AG10803 (cell line): ENCODE measurements at places on chromosomes 6 and 20.

DNA sequence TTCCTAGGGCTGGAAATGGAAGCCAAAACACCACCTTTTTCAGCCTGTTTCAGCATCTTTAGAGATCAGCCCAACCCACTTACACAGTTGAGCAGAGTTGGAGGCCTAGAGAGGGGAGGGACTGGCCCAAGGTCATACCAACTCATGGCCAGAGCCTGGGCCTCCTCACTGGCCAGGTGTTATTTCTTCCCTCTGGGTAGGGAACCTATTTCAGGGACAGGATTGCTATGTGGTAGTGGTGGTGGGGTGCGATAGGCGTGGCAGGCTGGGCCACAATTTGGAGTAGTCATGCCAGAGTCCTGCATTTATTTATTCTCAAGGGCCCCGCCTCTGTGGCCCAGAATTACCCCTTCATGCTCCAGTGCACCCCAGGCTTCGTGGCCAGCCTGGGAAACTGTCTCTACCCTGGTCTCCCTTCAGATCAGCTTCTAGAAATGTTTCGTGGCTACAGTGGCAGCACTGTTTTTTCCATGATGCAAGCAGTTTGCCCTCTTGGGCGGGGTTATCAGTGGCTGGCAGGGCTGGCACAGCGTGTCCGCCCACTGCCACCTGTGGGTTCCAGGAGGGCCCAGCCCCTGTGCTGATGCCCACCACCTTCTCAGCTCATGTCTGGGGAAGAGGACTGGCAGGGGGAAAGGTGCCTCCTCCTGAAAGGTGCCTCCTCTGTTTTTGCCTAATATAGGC lies 6.2 kb downstream of the VEGFA start:
- no peak for DNase-seq

DNA sequence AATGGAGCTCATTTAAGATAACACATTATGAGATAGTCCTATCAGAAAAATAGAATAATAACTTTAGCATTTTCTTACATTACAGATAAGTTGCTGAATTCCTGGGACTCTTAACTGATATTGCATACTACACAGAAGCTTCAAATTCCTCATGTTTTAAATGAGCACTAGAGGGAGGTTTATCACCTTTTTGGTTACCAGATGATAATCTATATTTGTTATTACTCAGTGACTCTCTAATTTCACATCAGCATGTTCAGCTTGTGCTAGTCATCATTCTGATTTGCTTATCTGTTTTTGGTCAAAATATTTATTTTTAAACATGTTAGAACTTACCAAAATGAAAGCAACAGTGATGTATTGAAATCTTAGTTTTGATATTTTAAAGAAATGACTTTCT lies 20.5 kb upstream of the GJA10 start:
- no peak for DNase-seq

DNA sequence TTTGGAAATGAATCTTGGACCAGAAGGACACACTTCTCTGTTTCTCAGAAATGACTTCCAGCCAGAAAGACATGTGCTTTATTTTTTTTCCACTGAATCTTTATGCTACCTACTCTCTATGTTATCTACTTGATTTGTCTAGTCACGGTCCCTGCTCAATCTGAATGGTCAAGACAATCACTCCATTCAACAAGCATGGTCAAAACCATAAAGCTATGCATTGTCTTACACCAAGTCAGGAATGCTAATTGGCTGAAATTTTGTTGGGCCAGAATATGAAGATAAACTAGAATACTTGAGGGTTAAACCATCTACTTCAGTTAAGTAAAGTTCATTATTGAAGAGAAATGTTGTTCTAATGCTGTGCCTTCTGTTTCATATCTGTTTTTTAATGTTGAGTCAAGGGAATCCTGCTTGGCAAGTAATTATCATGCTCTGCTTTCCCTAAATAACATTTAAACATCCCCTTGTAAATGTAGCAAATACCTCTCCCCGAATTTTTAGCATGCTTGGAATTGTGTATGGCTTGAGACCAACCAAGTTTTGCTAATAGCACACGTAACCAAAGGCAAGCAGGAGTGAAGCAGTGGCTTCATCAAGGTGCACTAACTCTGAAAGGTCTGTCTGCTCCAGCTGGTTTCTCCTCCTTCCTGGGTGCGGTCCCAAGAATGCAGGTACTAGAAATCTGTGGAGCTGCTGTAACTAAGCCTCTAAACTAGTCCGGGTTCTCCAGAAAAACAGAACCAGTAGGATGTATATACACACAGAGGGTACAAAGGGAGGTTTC lies 190.3 kb upstream of the CDYL start:
- no peak for DNase-seq

GRCh38 chr6:35599761-35600658 lies 87.3 kb upstream of the TULP1 start:
- no peak for DNase-seq

GRCh38 chr6:143872201-143872600 lies 7.9 kb downstream of the ZC2HC1B start:
- DNase-seq: no peak

GRCh38 chr6:3882431-3882830 lies 33.3 kb downstream of the FAM50B start:
- no peak for DNase-seq

- no peak for DNase-seq
Measured at GRCh38 chr6:167829513-167829912, 2.8 kb downstream of the AFDN start.

GRCh38 chr20:58901488-58902402 lies 49.2 kb downstream of the GNAS start:
- no peak for DNase-seq

DNA sequence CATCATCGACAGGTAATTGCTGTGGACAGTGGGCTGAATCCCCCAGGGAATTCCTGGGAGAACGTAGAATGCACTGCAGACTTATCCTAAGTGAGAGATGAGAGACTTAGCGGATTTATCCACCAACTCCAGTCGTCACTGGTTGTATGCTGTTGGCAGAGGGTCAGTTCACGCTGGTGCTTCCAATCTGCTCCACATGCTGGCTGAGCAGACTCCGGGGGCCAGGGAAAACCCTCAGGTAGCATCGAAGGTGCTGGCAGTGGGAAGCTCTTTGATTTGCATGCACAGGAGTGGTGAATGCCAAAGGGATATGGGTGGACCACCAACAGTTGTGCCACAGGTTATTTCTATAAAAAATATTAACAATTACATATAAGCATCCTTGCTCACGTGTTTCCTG lies 20.2 kb downstream of the TTLL9 start:
- no peak for DNase-seq

DNA sequence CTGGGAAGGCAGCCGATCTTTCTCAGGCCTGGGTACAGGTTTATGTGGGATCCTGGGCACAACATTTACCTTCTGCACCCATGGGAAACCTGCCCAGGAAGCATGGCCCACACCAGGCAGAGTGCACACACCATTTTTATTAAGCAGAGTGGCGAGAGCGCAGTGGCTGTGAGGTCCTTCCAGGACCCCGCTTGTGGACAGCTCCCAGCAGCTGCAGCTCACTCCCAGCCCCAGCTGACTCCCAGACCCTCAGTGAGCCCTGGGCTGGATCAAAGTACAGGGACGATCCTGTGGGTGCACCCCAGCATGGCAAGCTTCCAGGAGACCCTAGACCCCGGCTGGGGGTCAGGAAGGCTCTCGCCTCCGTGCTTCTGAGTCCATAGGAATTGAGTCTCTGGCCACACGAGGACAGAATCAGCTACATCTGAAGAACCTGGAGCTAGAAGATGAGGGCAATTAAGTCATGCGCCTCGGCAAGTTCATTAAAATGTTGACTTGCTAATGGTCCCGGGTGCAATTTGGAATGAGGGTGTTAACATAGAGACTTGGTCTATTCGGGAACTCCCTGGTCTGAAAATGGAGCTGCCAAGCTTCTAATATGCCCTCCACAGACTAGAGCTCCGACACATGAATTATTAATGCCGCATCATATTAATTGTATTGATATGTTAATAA lies 65.4 kb upstream of the SLCO4A1 start:
- DNase-seq: peak; percentile 11

GRCh38 chr6:7642791-7643190 lies 52.8 kb downstream of the SNRNP48 start:
- DNase-seq: no peak

- DNase-seq: no peak
Measured at GRCh38 chr6:169112483-169113320, 140.9 kb downstream of the THBS2 start.

- DNase-seq: no peak
Measured at GRCh38 chr6:89501222-89501621, 68.3 kb downstream of the ANKRD6 start.

GRCh38 chr20:8720089-8720488 lies 348.8 kb upstream of the PLCB4 start:
- DNase-seq: peak; percentile 63

- no peak for DNase-seq
Measured at GRCh38 chr6:67642582-67642981, 992.5 kb upstream of the ADGRB3 start.

DNA sequence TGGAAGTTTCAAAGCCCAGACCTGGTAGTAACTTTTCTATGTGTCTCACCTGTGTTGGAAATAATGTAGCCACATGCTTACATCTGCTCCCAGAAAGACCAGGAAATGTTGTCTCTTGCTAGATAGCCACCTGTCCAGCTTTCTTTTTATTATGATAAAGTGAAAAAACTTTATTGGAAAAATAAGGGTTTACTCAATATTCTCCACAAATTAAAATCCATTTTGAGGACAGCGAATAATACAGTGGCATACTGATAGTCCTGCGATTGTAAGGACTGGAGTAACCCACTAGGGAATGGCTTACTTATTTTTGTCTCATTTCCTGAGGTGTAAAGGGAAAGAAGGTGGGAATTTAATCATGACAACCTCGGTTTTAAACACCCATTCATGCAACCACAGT lies 100.1 kb downstream of the HFE start:
- no peak for DNase-seq

GRCh38 chr6:11815231-11815630 lies 36.6 kb upstream of the ADTRP start:
- peak; percentile 36 for DNase-seq

- no peak for DNase-seq
Measured at GRCh38 chr6:45816674-45817297, 198.9 kb downstream of the CLIC5 start.
